AG04450 (cell line): ENCODE measurements at places on chromosomes 7 and 10.

DNA sequence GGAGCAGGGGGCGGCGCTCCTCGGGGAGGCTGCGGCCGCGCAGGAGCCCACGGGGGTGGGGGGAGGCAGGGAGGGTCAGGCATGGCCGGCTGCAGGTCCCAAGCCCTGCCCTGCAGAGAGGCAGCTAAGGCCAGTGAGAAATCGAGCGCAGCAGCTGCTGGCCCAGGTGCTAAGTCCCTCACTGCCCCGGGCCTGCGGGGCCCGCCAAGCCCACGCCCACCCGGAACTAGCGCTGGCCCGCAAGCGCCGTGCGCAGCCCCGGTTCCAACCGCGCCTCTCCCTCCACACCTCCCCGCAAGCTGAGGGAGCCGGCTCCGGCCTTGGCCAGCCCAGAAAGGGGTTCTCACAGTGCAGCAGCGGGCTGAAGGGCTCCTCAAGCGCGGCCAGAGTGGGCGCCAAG is 28.3 kb upstream of the TES start:
- no peak for DNase-seq

GRCh38 chr7:106569500-106569929 is 91.4 kb downstream of the CCDC71L start:
- DNase-seq = no peak

DNA sequence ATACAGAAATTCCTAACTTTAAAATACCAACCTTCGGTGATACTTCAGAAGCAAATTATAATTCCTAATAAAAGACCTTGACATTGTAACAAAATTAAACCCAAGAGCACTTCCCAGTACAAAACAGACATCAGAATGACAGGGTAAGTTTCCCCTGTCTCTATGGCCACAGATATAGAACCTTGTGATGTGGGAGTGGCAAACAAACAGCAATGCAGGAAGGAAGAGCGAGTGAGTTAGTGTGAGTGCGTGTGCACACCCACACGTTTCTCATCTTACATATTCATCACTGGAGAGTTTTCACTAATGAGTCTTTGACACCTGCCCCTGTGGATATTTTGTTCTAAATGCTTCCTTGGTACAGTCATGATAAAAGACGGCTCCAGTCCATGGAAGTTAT is 72.2 kb downstream of the VWC2 start:
- DNase-seq = no peak

DNA sequence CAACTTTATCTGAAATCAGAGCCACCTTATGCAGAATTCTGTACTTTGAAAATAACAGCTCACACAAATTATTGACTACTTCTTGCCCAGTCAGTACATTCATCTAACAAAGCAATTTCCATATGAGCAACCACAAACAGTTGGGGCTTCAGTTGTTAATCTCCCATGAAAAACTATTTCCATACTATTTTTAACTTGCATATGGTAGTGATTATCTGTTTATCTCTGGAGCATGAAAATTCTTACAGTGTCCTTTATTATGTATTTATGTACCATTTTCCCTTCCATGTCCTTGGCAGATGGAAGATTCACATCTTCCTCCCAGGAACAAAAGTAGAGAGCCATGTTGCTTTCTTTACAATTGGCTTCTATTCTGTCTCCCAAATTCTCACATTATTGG is 285.7 kb downstream of the CRPPA start:
- DNase-seq = no peak

DNA sequence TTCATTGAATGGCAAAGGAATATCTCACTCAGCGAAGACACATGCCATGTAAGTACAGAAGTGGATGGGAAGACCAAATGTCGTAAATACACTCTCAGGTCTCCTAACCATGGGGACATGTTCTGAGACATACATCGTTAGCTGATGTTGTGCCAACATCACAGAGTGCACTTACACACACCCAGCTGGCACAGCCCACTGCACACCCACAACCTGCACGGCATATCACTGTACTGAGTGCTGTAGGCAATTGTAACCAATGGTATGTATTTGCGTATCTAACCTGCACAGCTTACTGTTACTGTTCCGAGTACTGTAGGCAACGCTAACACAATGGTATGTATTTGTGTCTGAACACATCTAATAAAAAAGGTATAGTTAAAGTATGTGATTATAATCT is 550.4 kb downstream of the PTPRN2 start:
- no peak for DNase-seq

GRCh38 chr10:129769381-129770116 is 194.5 kb downstream of the EBF3 start:
- no peak for DNase-seq

DNA sequence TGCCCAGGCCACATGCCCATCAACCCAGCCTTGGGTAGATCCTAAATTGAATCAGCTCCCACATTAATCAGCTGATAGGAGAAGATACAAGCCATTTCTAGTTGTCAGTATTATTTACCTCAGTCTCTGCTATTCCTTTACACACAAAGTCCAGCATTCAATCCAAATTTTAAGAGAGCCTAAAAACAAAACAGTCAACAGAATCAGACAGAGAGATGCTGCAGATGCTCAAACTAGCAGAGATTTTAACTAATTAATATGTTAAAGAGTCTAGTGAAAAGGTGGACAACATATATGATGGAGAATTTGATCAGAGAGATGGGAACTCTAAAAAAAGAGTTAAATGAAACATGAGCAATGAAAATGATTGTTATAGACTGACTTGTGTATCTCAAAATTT is 14.4 kb upstream of the IL15RA start:
- no peak for DNase-seq

GRCh38 chr7:130994378-130995115 is 260.5 kb upstream of the KLF14 start:
- DNase-seq = no peak

GRCh38 chr10:11118686-11119085 is 101.0 kb downstream of the CELF2 start:
- no peak for DNase-seq

- no peak for DNase-seq
Measured at GRCh38 chr10:22043327-22043633, 39.8 kb upstream of the DNAJC1 start.

DNA sequence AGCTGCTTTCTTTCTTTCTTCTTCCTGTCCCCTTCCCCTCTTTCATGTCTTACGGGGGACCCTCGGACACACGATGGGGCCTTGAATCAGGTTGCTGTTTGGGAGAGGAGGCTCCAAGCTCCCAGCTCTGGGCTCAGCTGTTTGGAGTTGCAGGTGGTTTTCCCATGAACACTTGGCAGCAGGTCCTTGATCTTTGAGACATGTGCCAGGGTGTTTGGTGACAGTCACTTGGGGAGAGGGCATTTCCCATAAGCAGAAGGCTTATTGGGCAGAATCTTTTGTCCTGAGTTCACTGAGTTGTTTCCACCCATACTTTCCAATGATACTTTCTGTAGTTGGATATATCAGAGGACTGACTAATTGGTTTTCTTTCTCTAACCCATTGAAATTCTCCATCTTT is 104.7 kb upstream of the SH2B2 start:
- no peak for DNase-seq

DNA sequence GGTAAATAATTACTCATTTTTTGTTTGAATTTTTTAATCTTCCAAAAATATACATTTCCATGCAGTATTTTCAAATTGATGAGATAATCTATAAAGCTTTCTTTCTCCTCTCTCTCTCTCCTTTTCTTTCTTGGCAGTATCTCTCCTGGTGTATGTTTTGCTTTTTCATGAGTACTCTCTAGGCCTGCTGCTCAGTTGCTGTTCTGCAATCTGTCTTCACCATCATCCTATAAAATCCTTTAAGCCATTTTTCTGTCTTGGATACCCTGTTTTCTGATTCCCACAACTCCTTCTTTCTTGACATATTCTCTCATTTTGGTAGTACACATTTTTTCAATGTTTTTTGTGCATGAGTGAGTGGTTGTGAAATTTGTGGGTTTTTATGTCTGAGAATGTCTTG is 1558.1 kb upstream of the LRRTM3 start:
- no peak for DNase-seq

- no peak for DNase-seq
Measured at GRCh38 chr7:4629287-4629895, 52.7 kb upstream of the FOXK1 start.

DNA sequence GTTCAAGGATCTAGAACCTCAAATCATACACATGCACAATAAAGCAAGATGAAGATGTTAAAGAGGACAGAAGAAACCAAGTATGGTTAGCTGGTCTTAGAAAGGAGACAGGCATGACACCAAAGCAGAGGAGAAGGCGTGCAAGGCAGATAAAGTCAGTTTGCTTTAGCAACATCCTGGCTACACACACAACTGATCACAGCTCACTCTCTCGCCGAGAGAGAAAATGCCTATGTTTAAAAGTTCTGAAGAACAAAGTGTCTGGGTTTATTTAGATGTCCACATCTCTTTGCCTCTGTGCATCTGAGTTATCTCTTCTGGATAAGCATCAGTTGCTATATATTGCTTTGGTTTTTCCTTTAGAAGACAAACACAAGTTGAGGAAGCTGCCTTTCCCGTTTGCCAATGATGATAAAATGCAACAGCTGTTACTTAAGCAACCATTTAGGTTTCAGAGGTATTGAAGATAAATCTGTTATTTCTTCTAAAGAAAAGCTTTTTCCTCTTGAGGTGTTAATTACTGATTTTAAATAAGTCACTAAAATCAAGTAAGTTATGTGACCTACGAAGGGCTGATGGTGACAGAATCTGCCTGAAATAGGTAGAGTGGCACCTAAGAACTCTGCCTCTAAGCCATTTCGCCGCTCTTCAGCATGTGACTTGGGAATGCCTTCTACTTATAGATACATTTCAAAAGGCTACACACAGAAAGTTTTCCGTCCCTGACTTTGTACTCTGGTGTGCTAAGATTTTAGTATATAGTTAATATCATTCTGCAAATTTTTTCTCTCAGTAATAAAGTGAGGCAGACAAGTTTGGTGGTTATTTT is 146.2 kb upstream of the ASAH2 start:
- DNase-seq = no peak

GRCh38 chr10:68423522-68423921 is 16.4 kb upstream of the RUFY2 start:
- DNase-seq = no peak

DNA sequence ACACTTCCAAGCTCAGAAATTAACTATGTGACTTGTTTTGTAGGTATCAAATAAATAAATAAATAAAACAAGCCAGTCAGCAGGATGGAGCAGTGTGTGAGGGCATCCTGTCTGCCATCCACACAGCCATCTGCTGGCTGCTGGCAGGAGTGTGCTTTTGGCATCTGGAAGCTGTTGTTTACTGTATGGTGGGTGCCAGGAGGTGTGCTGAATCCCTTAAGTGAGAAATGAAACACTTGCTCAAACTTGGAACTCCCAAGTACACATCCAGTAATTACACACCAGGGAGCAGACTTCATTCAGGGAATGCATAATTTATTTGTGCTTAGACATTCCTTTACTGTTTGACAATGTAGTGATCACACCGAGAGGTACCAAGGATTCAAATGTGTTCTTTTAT is 16.9 kb upstream of the TAX1BP1 start:
- DNase-seq = no peak

- DNase-seq = no peak
Measured at GRCh38 chr7:48350515-48350914, 179.3 kb downstream of the ABCA13 start.

- no peak for DNase-seq
Measured at GRCh38 chr10:20237586-20237985, 421.4 kb downstream of the PLXDC2 start.

DNA sequence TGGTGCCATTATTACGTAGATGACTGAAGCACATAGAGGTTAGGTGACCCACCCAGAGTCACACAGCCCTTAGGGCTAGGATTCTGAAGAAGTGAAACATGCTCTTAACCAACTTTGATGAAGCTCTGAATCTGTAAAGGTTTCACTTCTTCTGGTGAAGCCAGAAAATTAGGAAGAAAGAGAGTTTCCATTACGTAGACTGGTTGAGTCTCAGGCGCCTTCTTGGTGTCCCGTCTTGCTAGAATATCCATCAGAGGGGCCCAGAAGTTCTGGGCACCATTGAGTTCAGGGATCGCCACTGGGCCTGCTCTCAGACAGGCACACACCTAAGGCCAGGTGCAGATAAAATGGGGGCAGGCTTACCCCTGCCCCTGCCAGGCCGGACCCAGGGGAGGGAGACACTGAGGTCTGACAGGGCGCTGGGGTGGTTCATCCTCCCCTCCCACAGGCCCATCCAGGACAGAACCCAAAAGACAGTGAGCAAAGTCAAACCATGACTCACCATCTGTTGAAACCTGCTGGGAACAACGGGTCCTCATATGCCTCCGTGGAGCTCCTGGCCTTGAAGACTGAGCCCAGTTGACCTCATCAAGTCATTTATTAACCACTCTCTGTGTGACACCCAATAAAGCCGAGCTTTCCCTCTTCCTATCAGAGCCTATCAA is 33.2 kb downstream of the DRGX start:
- DNase-seq = no peak

DNA sequence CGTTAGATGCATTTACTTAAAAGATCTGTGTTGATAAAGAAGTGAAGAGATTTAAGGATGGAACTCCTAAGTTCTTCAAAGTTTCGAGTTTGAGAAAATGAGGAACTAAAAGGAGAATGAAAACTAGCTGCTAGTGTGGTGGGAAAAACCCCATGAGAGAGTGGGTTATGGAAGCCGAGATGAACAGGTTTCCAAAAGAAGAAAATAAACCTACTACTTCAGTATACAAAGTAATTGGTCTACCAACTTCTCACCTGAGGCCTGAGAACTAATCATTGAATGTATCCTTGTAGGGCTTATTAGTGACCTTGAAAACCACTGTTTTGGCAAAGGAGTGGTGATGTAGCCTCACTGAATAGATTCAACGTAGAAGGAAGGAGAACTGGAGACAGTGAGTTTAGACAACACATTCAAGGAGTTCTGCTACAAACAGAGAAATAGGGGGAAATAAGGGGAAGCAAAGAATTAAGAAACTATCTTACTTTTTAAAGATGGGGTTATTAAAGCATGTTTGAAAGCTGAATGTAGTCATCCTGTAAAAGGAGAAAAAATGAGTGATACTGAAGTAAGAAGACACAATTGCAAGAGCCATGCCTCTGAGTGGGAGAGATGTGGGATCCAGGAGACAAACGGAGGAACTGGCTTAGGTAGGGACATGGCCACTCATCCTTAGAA is 50.8 kb downstream of the CH25H start:
- no peak for DNase-seq

- no peak for DNase-seq
Measured at GRCh38 chr7:149261316-149261828, 624 bp upstream of the ZNF783 start.
